NB4 (cell line): ENCODE measurements at places on chromosomes 5 and 9.

DNA sequence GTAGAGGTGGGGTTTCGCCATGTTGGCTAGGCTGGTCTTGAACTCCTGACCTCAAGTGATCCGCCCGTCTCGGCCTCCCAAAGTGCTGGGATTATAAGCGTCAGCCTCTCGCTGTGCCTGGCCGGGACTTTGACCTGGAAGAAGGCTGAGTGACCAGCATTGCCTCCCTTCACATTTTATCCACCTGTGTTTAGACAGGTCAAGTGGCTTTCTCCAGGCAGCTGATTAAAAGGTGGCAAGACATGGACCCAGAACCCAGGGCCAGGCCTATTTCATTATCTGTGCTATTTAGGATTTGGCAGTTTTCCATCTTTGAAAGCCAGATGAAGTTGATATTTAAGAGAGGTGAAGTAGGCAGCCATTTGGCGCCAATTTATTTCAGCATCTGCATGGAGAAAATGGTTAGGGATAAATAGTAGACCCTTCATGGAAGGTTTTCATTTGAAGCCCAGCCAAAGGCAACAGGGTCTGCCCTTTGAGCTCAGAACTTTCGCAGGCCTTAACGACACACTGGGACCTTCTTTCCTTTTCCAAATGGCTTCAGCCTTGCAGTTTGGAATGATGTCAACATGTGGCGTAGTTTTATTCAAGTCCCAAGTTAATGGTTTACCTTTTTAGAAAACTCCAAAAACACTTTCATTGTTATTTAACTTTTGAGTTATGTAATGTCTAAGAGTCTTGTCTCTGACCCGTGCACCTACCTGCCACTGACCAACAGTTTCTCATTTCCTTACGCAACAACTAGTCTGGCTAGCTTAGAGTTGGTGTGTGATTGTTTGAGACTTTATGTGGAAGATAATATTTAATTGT is 8.4 kb downstream of the DAPK1 start:
- DNase-seq, result no peak

DNA sequence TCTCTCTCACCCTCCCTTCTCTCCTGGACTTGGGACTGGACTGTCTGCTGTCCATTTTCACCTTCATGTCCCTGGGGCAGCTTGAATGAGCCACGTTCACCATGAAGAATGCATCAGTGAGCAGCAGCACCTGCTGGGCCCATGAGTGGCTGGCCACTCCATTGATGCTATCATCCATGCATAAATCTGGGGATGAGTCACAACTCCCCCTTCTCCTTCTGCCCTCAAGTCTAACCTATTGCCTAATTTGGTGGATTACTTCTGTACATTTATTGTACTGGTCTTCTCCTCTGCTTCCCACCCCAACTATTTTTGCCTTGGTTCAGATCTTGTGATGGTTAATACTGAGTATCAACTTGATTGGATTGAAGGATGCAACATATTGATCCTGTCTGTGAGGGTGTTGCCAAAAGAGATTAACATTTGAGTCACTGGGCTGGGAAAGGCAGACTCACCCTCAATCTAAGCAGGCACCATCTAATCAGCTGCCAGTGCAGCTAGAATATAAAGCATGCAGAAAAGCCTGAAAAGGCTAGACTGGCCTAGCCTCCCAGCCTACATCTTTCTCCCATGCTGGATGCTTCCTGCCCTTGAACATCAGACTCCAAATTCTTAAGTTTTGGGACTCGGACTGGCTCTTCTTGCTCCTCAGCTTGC is 46.7 kb downstream of the GDNF start:
- peak; percentile 12 for DNase-seq

DNA sequence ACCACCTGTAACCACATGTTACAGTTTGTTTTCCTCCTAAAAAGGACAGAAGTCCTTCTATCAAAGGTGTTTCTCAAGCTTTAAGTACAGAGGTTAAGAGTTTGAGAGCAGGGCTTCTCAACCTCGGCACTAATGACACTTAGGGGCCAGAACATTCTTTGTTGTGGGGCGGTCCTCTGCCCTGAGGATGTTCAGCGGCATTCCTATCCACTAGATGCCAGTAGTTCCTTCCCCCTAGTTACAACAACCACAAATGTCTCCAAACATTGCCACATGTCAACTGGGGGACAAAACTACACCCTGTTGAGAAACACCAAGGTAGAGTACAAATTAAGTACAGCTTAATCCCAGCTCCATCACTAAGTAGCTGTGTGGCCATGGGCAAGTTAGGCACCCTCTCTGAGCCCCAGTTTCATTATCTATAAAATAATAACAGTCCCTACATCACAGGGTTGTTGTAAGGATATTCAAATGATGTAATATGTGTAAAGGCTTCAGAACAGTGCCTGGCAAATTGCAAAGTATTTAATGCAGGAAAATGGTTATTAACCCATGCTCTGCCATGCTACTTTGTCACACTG is 44.6 kb downstream of the PIP5K1B start:
- DNase-seq, result peak; percentile 0

GRCh38 chr5:75536147-75536546 is 24.5 kb downstream of the POLK start:
- no peak for DNase-seq

DNA sequence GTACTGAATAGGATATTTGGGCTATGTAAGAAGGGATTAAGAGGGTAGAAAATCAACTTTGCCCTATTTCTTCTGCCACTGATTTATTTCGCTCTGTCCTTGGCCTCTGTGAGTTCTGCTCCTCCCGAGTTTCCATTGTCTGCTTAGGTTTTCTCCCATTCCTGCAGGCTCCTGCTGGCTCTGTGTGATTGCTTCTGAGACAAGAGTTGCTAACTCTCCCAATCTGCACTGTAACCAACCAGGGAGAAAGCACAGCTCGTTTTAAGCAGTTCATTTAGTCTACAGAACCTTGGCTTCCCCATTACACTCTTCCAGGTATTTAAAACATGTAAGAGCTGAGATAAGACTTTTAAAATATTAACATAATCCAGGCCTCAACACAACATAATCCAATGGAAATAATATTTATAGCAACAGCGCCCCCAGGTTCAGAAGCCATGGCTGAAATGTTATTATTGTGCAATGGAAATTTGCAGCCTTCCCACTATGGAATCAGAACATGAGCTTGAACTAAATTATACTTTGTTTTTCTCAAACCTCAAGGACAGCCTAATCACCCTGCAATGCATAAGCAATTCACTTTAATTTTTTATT is 203.5 kb downstream of the ERCC6L2 start:
- no peak for DNase-seq

- peak; percentile 75 for DNase-seq
Measured at GRCh38 chr5:141186897-141187512, at the start of gene PCDHB9. Gene PCDHB9, plus strand, starts transcription at chr5:141187161. Its CDS starts 158 bp downstream, at chr5:141187319.

DNA sequence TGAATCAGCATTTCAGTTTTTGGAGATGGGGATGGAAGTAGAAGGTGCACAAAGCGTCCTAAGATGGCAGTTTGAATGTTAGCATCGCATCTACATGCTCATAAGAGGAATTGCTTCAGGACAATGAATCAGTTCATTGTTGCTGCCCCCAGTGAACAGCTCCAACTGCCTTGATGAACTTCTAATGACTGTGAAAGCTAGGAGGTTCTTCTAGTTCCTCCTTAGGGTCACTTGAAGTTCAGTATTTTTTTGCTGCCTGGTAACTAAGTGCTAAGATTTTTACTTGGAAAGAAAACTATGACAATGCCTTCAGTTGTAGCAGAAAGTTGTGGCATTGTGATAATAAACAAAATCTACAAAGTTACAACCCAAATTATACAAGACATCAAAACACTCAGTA is 271.6 kb downstream of the RAB3C start:
- peak; percentile 41 for DNase-seq

- no peak for DNase-seq
Measured at GRCh38 chr9:126147186-126147935, 179.3 kb upstream of the MVB12B start.

DNA sequence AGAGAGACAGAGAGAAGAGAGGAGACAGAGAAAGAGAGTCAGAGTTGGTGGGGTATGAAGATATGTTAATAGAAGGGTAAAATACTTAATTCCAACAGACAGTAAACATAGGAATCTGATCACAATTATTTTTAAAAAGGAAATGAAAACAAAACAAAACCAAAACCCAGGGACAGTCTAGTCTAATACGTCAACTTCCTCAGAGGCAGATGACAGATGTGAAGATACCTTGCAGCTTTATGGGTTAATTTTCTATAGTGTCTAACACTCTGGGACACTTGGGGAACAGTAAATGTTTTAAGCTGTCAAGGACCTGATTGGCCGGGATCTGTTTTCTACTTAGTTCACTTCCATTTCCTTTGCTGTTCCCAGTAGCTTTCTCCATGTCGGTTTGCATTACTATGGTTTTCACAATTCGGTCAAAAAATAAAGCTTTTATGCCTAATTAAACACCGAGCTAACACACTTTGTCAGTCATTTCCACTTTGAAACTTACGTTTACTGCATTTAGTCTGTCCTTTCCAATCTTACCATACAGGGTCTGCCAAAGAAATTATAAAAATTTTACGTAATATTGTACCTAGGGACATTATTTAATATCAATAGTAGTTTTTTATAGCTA is 216.5 kb downstream of the MCTP1 start:
- DNase-seq, result no peak

GRCh38 chr5:135642488-135642870 is 63.7 kb upstream of the CXCL14 start:
- no peak for DNase-seq

DNA sequence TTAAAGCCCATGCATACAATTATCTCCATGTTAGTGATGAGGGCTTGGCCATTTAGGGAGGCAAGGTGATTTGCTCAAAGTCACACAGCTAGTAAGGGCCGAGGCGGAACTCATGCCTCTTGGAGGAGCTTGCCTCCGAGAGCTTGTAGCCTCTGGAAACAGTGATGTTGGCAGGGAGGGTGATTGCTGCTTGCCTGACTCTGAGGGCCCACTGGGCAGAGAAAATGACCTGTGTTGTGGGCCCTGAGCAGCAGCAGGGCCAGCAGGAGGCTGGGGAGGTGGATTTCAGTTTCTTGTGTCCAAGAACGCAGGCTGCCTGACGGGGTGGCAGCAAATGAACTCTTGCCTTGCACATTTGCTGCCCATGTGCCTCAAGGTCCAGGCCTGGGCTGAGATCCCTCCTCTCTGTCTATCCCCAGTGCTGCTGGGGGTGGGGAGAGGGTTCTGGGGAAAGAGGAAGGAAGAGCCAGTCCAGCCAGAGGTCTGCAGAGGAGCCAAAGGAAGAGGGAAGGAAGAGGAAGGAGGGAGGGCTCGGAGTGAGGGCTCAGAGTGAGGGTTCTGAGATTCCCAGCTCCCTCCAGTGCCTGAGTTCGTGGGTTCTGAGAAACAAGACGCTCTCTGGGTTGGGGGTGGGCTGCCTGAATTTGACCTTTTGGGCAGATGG is 16.2 kb upstream of the PTGS1 start:
- DNase-seq, result no peak

DNA sequence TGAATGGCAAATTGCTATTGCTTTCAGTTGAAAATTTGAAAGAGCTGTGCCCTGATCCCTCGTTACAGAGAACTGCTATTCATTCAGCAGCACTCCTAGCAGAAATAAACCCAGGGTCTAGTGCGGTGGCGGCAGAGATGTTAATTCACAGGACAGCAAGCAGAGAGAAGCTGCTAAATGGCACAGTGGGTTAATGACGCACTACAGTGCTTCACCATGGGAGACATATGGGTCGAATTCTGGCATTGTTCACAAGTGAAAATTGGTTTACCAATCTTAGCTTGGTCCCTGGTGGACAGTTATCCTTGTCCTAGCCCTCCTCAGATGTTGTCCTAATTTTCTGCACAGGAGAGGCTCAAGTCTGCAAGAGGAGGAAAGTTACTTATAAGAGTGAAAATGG is 807.4 kb downstream of the TLE1 start:
- DNase-seq, result no peak

- DNase-seq, result no peak
Measured at GRCh38 chr5:20157089-20157488, 169.1 kb upstream of the CDH18 start.

DNA sequence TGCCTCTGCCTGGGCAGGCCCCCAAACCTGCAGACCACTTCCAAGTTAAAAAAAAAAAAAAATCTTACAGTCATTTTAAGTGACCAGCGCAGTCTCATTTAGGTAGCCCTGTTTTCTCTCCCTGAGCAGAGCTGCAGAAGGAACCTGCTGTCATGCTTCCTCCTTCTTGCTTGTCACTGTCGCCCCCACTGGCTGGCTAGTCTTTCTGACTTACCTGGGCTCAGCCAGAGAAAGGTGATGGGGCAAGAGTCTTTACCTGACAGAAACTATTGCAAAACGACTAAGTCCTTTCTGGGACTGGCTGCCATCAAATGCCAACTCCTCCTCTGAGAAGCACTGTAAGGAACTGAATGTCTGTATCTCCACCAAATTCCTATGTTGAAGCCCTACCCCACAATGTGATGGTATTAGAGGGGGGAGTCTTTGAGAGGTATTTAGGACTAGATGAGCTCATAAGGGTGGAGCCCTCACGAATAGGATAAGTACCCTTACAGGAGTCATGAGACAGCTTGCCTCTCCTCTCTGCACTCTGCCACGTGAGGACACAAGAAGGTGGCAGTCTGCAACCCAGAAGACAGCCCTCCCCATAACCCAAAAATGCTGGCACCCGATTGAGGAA is 58.4 kb upstream of the SHC3 start:
- no peak for DNase-seq
